Thyroid gland (tissue), 4 donors: ENCODE measurements at places on chromosomes 1 and 21. TPM values are rescaled to one million over a fixed set of nuclear protein-coding genes. Genes with fewer than 3 reads are reported as not detected.

- no peak for DNase-seq
Observed at GRCh38 chr1:117371441-117372151, 4.3 kb downstream of the MAN1A2 start.

CFAP74 gene
- 0.13 TPM for total RNA-seq

CYP4X1 gene
- total RNA-seq, result 5.6 TPM

TMCC2 gene
- 2.7 TPM for total RNA-seq

DNA sequence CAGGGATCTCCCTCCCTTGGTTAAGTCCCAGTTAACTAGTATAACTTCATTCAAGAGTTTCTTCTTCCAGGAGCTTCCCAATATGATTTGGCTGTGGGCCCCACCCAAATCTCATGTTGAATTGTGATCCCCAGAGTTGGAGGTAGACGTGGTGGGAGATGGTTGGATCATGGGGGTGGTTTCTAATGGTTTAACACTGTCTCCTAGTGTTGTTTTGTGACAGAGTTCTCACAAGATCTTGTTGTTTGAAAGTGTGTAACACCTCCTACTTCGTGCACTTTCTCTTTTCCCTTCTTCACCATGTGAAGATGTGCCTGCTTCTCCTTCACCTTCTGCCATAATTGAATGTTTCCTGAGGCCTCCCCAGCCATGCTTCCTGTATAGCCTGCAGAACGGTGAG is 251.8 kb upstream of the FGGY start:
- no peak for DNase-seq

DNA sequence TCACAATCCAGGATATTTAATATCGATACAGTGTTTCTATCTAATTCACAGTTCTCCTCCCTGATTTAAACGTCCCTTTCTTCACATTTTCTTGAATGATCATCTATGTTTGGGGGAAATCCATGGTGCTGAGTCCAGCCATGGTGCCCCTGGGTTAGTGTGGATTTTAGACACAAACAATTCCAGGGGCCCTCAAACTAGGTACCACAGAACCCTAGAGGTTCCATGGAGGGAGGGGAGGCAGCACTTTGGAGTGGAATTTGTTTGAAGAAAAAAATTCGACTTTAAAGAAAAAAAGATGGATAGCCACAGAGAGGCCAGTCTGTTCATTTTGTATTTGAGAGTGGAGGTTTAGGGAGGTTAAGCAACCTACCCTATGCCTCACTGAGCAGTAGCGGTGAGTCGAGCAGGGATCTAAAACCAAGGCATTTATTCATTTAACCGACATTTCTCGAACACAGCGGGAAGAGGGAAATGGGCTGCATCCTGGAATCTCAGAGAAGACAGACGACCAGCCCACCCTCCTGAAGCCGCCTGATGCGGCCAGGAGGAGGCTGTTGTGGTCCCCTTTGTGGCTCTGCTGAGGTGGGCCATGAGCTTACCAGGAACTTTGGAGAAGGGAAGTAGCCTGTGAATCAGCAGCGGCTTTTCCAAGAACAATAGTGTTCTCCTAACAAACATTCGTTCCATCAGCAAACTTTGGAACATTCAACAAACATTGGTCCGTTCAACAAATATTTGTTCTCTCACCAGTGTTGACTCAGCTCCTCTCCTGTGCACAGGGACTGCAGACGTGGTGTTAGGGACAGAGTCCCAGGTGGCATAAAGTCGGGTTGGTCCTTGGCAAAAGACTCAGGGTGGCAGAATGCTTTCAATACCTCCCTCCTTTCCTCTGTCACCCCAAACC is 103.5 kb upstream of the ZBTB40 start:
- DNase-seq, result no peak

GRCh38 chr1:100573960-100574359 is 36.0 kb downstream of the GPR88 start:
- no peak for DNase-seq

ZNF648 gene
- total RNA-seq, result not detected

DNA sequence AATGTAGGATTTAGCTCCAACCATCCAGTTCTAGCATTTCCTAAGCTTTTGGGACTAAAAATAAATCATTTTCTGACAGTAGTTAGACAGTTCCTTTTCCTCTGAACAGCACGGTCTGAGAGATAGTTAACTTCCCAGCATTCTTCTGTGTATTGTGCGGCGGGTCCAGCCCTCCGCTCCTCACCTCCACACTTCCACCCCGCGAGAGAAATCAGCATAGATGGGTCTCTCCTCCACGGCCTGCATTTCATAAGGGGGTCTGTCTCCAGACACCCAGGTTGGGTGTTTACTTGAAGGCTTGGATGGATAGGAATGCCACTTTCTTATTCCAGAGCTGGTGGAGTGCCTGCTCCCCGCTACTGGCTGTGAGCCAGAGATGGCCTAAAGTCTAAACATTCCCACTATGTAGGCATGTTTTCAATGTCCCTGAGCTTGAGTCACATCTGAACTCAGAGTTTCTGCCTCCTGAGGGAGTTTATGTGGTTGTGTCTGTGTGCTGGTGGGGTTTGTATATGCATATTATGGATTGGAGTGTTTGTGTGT is 38.0 kb upstream of the PPP2R5A start:
- peak; percentile 77 for DNase-seq

DNA sequence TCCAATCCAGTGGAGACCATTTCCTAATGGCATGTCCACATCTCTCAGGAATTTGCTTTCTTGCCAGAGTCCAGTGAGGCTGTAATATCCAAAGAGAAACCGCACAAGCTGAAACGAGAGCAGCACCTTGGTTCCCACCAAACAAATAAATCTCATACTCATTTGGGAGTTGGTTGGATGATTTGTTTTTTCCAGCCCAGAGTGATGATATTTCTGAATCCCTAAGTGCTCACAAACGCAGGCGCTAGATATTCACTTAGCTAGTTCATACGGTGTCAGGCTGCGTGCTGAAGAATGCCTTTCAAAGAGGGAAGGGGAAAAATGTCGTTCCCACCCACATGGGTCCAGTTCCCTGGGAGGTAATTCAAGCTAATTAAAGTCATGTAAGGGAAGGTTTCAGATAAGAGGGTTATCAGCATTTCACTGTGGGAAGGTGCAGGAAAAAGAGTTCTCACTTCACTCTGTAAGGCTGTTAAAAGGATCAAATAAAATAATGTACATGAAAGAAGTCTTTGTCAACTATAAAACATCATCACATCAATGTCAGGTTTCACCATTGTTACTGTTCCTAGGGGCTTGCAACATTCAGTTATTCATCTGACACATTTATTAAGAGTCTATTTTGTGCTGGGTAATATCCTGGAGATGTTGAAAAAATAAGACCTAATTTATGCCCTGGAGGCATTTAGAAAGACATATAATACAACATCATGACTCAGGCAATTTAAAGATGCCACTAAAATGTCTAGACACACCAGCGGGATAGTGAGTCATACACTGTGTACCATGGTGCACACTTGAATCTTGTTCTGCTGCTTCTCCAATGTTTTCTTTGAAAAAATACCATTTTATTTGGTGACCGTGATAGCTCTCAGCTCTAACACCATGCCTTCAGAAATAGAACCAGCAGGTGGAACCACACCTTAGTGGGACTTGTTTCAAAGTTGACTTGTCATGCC is 19.3 kb downstream of the DPT start:
- no peak for DNase-seq

GRCh38 chr1:221708987-221709386 is 32.9 kb downstream of the DUSP10 start:
- DNase-seq, result peak; percentile 44

- DNase-seq, result peak; percentile 37
Observed at GRCh38 chr1:207848234-207848633, 62.7 kb downstream of the CD34 start.

HTR6 gene
- not detected for total RNA-seq

DNA sequence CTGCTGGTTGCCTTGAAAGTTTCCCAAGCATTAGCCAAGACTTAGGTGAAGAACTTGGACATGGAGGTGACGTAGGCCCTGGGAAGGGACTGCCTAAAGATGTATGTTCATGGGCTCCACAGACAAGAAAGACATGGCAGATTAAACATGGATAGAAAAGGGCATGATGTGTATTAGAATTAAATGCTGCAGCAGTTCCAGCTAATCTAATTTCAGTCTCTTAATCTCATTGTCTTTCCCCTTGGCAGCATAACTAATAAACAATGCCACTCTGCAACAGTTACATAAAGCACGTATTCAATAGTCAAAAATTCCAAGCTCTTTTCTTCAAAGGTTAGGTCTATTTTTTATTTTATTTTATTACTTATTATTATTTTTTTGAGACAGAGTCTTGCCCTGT is 251.6 kb downstream of the KIF26B start:
- no peak for DNase-seq

KRTAP19-8 gene
- not detected for total RNA-seq

DNA sequence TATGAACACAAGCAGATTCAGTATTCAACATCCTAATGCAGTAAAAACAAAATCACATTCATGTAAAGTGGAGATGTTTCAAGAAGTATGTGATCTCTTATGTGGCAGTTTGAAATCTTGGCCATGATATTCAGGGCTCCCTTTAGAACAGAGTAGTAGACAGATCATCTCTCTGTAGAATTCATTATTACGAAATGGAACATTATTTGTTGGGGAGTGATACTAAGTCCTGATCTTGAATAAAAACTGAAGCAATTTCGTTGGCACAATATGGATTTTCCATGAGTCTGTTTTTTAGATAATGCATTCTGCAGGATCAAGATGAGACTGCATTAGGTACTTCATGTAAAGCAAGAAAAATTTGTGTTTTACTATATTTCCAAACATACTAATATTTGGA is 264.4 kb upstream of the NRIP1 start:
- DNase-seq, result no peak
